ENCODE measurements at places on chromosomes 12 and 14.

DNA sequence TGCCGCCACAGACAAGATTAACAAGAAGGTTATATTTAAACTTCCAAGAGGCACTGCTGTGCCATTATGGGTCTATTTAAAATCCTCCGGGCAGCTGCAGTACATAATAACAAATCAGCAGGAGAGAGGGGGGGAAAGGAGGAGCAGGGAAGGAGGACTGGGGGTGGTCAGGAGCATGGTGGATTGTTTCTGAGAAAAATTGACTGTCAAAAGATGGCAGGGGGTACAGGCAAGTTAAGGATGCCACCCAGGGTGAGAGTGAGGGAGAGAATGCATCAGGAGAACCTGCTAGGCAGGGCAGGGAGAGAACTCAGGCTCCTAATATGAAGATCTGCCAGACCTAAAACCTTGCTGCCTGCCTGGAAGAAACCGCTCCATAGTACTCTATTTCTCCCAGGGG, 181.8 kb downstream of the GRIN2B start:
- no peak for DNase-seq

DNA sequence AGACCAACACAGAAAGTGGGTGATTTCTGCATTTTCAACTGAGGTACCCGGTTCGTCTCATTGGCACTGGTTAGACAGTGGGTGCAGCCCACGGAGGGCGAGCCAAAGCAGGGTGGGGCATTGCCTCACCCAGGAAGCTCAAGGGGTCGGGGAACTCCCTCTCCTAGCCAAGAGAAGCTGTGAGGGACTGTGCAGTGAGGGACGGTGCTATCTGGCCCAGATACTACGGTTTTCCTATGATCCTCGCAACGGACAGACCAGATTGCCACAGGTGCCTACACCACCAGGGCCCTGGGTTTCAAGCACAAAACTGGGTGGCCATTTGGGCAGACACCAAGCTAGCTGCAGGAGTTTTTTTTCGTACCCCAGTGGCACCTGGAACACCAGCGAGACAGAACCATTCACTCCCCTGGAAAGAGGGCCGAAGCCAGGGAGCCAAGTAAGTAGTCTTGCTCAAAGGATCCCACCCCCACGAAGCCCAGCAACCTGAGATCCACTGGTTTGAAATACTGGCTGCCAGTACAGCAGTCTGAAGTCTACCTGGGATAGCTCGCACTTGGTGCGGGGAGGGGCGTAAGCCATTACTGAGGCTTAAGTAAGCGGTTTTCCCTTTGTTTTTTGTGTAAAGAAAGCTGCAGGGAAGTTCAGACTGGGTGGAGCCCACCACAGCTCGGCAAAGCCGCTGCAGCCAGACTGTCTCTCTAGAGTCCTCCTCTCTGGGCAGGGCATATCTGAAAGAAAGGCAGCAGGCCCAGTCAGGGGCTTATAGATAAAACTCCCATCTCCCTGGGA, 25.5 kb upstream of the NAA30 start:
- DNase-seq, result no peak

DNA sequence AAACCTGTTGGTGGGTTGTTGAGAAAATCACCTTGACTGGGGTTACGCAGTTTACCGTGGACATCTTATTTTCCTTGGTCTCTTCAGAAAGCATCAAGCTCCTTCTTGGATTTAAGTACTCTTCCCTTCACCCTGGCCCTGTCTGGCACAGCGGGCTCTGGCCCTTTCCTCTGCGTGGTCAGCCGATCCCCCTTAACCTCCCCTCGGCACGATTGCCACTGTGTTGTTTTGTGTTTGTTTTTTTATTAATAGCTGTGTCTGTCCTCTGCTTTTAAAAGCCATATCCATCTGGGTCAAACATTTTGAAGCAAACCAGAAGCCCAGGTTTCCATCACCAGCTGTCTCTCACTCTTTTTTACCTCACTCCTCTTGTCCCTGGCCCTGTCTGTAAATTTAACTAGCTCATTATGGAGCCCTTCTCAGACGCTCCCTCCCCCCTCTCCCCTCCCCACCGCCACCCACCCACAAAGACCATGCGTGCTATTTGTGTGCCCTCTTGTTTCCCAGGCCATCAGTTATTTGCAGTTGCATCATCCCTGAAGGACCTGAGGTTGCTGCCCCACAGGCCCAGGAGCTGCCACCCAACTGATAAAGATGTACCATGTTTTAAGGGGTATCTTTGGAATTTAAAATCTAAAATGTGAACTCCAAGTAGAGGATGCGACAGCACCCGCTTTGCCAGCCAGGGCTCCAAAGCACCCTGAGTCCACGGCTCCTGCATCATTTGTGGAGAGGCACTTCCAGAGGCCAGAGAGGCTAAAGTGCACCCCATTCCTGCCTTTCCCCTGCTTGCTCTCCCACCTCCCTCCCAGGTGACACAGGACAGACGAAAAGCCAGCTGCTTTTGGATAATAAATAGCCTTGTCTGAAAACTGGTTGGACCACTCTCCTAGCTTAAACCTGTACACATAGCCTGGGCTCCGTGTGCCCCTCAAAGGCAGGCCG, 3.9 kb downstream of the BCL11B start:
- DNase-seq, result no peak

DNA sequence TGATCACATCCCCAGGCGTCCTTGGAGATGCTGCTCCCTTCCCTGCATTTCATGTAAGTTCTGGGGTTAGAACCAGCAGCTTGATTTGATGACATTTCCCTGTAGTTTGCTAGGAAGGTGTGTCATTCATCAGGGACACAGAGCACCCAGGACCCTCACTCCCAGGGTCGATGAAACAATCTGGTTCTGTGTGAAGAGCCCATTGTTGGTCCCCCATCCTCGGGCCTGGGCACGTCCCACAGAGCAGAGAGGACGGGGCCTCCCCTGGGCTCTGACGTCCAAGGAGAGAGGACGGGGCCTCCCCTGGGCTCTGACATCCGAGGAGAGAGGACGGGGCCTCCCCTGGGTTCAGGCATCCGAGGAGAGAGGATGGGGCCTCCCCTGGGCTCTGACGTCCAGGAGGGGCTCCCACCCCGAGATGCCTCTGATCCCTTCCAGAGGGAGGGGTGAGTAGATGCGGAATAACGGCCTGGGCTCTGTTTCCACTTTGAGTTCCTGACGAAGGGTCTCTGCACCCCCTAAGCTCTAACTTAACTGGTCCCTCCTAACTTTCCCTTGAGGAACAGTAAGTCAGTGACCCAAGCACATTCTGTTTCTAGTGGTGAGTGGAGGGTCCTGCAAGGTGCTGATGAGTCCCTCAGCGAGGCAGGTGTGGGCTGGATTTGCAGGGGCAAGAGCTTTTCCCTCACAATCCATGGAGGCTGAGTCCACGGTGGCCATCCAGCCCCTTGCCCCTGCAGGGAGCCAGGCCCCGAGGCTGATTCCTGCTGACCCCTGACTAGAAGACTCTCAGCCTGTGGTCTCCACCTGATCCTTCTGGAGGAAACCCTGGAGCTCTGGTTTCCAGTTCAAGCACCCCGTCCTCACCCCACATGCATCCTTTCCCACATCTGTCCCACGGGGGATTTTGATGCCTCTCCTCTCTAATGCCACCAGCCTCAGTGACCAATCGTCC, 35.5 kb upstream of the SFSWAP start:
- DNase-seq, result no peak

GRCh38 chr14:79585845-79586244, 625.5 kb downstream of the DIO2 start:
- DNase-seq, result peak; percentile 27

Measured in NCI-H460 (cell line).